ENCODE measurements at places on chromosomes 5 and 9. TPM values are rescaled to one million over a fixed set of nuclear protein-coding genes. Genes with fewer than 3 reads are reported as not detected.

Gene TRAF1
- 4.4 TPM for total RNA-seq

Gene CDKN2B
- 17.0 TPM for total RNA-seq

Gene NACC2
- total RNA-seq = 25.2 TPM

Gene CCDC69
- 66.4 TPM for total RNA-seq

Gene KIF4B
- not detected for total RNA-seq

- H3K27ac ChIP-seq = no peak overlapping the region
- no peaks in the 10 kb centered on the region for H3K36me3 ChIP-seq
- peak; percentile 4 for DNase-seq
- no peak overlapping the region for H3K4me3 ChIP-seq
Measured at GRCh38 chr5:128014578-128014977, 69.0 kb upstream of the SLC12A2 start.

DNA sequence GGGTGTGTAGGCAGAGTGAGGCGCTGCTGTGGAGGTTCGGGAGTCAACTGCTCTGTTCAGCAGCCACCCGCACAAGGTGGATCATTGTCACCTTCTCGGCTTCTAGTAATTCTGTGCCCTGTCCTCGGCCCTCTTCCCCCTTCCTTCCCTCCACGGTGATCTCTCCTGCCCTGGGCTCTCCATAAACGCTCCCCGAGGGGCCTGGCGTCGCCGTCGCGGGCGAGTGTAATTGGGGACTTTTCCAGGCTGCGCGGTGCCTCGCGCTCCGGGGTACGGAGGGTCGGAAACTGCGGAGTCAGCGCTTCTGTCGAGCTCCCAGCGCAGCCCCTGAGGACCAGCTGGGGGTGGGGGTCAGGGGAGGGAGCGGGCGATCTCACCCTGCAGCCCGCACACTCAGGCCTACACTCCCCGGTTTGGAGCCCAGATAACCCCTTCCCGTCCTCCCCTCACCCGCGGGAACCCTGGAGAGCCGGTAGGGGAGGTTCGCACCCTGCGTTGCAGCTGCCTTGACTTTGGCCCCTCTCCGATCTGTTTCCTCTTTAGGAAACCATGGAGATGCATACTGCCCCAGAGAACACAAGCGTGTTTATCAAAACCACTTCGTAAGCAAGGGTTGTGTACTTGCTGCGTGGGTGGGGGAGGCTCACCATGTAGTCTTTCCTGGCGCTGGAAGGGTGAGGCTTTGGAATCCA is 188.3 kb upstream of the ZNF618 start:
- H3K4me1 ChIP-seq = no peaks in the 10 kb centered on the region
- no peak overlapping the region for H3K27ac ChIP-seq
- no peak for DNase-seq
- no peak overlapping the region for H3K4me3 ChIP-seq
- no peaks in the 10 kb centered on the region for H3K36me3 ChIP-seq

GRCh38 chr9:135648494-135649410 is 9.4 kb upstream of the GLT6D1 start:
- H3K4me3 ChIP-seq = no peak overlapping the region
- no peaks in the 10 kb centered on the region for H3K27me3 ChIP-seq
- no peaks in the 10 kb centered on the region for H3K36me3 ChIP-seq
- H3K4me1 ChIP-seq = no peaks in the 10 kb centered on the region
- DNase-seq = no peak
- no peak overlapping the region for H3K27ac ChIP-seq

GRCh38 chr5:40029711-40030495 is 605.1 kb upstream of the DAB2 start:
- H3K4me3 ChIP-seq = no peak overlapping the region
- H3K36me3 ChIP-seq = no peaks in the 10 kb centered on the region
- H3K4me1 ChIP-seq = peaks cover 4% of the 10 kb centered on the region

- H3K4me3 ChIP-seq = no peak overlapping the region
- DNase-seq = no peak
- no peaks in the 10 kb centered on the region for H3K27me3 ChIP-seq
- no peak overlapping the region for H3K27ac ChIP-seq
Measured at GRCh38 chr9:18699764-18700163, 225.8 kb downstream of the ADAMTSL1 start.

- peaks cover 15% of the 10 kb centered on the region for H3K4me1 ChIP-seq
- H3K27ac ChIP-seq = no peak overlapping the region
- DNase-seq = no peak
- H3K4me3 ChIP-seq = no peak overlapping the region
Measured at GRCh38 chr5:14678773-14679334, 14.3 kb downstream of the OTULIN start.

GRCh38 chr9:115378241-115378640 is 260.3 kb upstream of the TNC start:
- no peaks in the 10 kb centered on the region for H3K27me3 ChIP-seq
- H3K27ac ChIP-seq = no peak overlapping the region
- H3K4me3 ChIP-seq = no peak overlapping the region
- no peaks in the 10 kb centered on the region for H3K4me1 ChIP-seq
- no peaks in the 10 kb centered on the region for H3K36me3 ChIP-seq

- H3K27me3 ChIP-seq = no peaks in the 10 kb centered on the region
- no peaks in the 10 kb centered on the region for H3K4me1 ChIP-seq
- H3K4me3 ChIP-seq = peak overlapping the region; percentile 1
- H3K27ac ChIP-seq = no peak overlapping the region
- DNase-seq = no peak
Measured at GRCh38 chr5:58456026-58456425, 3.9 kb downstream of the PLK2 start.

DNA sequence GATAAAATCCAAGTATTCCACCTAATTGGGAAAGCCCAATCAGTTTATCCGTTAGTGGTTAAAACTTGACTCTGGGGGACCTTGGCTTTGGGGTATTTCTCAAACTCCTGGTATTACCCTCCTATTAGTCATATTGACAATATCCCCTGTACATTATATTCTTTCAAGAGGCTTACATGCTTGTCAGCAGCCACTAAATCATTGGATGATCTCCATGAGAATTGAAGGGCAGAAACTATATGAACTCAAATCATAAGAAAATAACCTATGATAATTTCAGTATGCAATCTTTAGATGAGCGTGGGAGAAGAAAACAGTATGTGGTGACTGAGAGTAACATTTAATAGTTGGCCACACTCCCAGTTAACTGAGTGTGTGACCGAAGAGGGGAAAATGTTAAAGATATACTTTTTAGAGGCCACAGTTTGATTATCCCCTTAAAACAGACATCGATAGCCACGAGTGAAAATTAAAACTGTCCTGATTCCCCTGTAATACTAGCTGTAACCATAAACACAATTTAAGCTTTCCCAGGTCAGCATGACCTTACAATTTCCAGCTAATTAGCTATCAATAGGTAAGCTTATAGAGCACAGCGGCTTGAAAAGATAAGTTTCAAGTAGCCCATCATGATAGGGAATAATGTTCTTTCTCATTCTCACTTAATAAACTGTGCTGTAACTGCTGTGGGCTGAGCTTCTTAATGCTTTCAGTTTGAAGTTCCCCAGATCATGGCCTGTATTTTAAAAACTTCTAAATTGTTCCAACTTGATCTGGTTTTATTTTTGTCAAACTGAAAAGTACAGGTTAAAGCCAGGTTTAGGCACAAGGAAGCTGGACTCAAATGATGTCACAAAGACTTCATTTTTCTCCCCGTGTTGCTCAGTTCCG is 58.6 kb downstream of the PUM3 start:
- no peaks in the 10 kb centered on the region for H3K27me3 ChIP-seq
- no peak overlapping the region for H3K4me3 ChIP-seq
- DNase-seq = no peak
- no peak overlapping the region for H3K27ac ChIP-seq
- no peaks in the 10 kb centered on the region for H3K4me1 ChIP-seq

DNA sequence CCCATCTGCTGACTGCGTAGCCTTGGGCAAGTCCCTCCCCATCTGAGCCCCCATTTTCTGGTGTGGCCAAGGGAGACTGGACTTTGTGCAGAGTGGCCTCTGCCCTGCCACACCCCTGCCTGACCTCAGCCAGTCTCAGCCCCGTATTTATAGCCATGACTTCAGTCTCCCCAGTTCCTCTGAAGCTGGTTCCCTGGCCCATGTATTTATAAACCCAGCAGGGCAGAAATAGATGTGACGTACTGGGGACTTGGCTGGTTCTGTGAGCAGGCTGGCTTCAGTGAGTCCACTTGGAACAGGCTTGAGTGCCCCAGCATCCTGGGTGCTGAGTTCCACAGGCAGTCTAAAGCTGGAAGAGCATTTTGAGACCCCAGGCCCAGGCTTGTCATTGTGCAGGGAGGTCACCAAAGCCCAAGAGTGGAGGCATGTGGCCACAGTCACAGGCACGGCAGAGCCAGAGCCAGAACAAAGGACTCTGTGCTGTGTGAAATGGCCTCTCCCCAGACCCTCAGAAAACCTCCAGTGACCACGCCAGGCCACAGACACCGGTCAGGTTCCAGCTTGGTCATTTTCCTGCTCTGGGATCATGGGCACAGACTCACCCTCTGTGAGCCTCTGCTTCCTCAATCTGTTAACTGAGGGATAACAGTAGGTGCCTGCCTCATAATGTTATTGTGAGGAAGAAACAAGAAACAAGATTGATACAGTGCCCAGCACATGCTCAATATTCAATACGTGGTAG is 30.4 kb upstream of the SYNPO start:
- H3K4me3 ChIP-seq = no peak overlapping the region
- H3K27ac ChIP-seq = peak overlapping the region; percentile 59
- H3K36me3 ChIP-seq = no peaks in the 10 kb centered on the region
- H3K4me1 ChIP-seq = peaks cover 17% of the 10 kb centered on the region

GRCh38 chr5:75054134-75054930 is 2.0 kb upstream of the GCNT4 start:
- DNase-seq = peak; percentile 65
- H3K36me3 ChIP-seq = no peaks in the 10 kb centered on the region
- H3K4me3 ChIP-seq = peak overlapping the region; percentile 92
- H3K27ac ChIP-seq = peak overlapping the region; percentile 94

DNA sequence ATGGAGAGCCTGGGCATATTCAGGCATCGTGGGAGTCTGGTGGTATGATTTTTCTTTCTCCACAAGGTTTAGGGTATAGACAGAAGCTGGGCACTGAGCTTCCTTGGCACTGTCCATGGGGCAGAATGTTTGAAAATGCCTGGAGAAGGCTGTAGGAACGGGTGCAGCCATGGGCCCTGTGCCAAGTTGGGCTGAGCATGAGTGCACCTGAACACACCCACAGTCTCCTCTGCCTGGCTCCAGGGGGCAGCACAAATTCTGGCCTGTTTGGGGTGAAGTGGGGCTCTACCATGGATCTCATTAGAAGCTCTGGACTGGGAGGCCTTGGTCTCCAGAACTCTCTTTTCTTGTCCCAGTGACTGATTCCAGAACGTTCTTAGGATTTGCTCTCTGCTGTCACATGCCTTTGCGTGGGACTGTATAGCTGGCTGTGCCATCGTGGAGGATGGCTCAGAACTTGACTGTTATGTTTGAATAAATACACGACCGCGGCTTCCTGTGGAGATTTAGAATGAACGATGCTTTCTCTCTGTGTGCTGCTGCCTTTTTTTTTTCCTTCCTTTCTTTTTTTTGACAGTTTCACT is 229.8 kb downstream of the FANCC start:
- H3K4me1 ChIP-seq = peaks cover 25% of the 10 kb centered on the region
- H3K27ac ChIP-seq = no peak overlapping the region
- no peak for DNase-seq
- H3K27me3 ChIP-seq = no peaks in the 10 kb centered on the region
- no peak overlapping the region for H3K4me3 ChIP-seq
- H3K36me3 ChIP-seq = peaks cover 54% of the 10 kb centered on the region

DNA sequence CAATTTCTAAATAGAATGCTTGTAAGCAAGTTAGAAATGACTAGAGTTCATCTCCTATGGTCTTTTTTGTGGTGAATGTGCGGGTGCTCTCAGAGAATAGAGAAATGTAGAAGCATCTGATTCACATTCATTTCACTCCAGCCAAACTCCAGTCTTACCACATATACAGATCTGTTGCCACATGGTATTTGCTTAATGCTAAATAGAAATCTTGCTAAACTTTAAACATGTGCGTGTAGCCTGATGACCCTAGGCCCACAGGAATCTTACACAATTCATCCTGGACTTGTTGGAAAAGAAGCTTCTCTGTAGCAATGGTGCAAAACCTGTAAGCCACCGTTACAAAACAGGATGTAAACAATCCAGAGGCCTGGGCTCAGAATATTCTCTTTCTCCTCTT is 135.2 kb downstream of the PCSK1 start:
- no peak overlapping the region for H3K4me3 ChIP-seq
- H3K36me3 ChIP-seq = no peaks in the 10 kb centered on the region
- DNase-seq = no peak
- peaks cover 18% of the 10 kb centered on the region for H3K4me1 ChIP-seq
- H3K27me3 ChIP-seq = no peaks in the 10 kb centered on the region

GRCh38 chr5:147675168-147675567 is 107.4 kb downstream of the JAKMIP2 start:
- no peak overlapping the region for H3K27ac ChIP-seq
- no peaks in the 10 kb centered on the region for H3K36me3 ChIP-seq
- H3K4me3 ChIP-seq = no peak overlapping the region
- no peak for DNase-seq
- no peaks in the 10 kb centered on the region for H3K4me1 ChIP-seq

DNA sequence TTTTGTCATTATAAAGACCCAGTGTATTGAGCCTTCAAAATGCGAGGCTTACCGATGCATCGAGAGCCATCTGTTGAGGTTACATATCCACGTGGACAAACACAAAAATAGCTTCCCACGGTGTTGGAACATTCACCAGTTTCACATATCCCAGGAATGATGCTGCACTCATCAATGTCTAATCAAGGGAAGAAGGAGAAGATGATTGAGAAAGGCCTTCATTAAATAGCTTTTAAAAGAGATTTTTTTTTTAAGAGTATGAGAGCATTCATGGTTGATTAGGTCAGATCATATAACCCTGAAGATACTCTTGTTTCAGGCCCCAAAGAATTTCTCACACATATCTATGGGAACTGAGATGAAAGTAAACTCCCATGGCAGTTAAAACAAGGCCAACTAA is 129.4 kb downstream of the FBN2 start:
- no peak overlapping the region for H3K27ac ChIP-seq
- no peak overlapping the region for H3K4me3 ChIP-seq
- no peaks in the 10 kb centered on the region for H3K36me3 ChIP-seq
- H3K27me3 ChIP-seq = no peaks in the 10 kb centered on the region

Measured in left lung (tissue), 14 donors.